ENCODE measurements at places on chromosomes 1 and 21. TPM values are rescaled to one million over a fixed set of nuclear protein-coding genes. Genes with fewer than 3 reads are reported as not detected.

Gene CASZ1
- 0.14 TPM for total RNA-seq

Gene OR2L2
- not detected for total RNA-seq

Gene SLAMF7
- not detected for total RNA-seq

Gene RAB3B
- total RNA-seq, result 85.0 TPM

Gene ARV1
- 13.3 TPM for total RNA-seq

Gene LRRC53
- not detected for total RNA-seq

Gene VASH2
- total RNA-seq, result not detected

Gene LRRN2
- not detected for total RNA-seq

Gene DIO1
- total RNA-seq, result not detected

Gene LCE1A
- not detected for total RNA-seq

Gene OR6K3
- total RNA-seq, result not detected

Gene NHLH1
- 0.14 TPM for total RNA-seq

Gene LCE3D
- not detected for total RNA-seq

Gene MRPL39
- 35.4 TPM for total RNA-seq

Gene FAM76A
- total RNA-seq, result 10.1 TPM

Gene FRRS1
- 22.8 TPM for total RNA-seq

Gene S100A11
- 199 TPM for total RNA-seq

Gene ANKRD34A
- 3.1 TPM for total RNA-seq

Gene DIRAS3
- total RNA-seq, result 5.7 TPM

Gene ILDR2
- total RNA-seq, result 0.14 TPM

Gene DYNLT4
- not detected for total RNA-seq

Gene PGM1
- total RNA-seq, result 47.5 TPM

Gene ADORA1
- total RNA-seq, result 5.0 TPM

Gene PLEKHG5
- 2.8 TPM for total RNA-seq

Gene ATG4C
- total RNA-seq, result 10.9 TPM

Gene CTSE
- not detected for total RNA-seq

Gene S100A12
- total RNA-seq, result not detected

Gene HPDL
- 0.86 TPM for total RNA-seq

Gene MYBPH
- 0.88 TPM for total RNA-seq

Gene OR14A2
- total RNA-seq, result not detected

Gene GPR3
- 2.9 TPM for total RNA-seq

Data from placental pericyte (primary cell).